T47D (cell line): ENCODE measurements at places on chromosomes 11 and 22.
A peak's percentile ranks its signal among the peaks of the same experiment; 100 is the strongest.

DNA sequence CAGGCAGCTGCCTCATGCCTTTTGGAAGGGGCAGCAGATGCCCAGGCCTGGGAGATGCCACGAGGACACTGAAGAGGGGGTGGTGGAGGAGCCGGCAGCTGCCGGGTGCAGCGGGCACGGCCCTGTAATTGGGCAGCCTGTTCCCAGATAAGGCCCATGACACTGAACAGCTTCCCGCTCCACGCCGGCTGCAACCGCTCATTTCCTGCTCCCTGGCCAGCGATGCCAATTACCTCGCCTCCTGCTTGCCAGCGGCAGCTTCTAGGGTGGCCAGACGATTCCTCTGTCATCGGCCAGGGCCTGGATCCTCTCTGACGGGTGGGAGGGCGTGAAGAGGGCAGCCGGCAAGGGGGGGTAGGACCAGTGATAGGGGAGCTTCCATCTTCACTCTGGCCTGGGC, 22.8 kb downstream of the FLRT1 start:
- DNase-seq, result no peak

GRCh38 chr11:81839976-81840375, 893.7 kb downstream of the FAM181B start:
- no peak for DNase-seq

DNA sequence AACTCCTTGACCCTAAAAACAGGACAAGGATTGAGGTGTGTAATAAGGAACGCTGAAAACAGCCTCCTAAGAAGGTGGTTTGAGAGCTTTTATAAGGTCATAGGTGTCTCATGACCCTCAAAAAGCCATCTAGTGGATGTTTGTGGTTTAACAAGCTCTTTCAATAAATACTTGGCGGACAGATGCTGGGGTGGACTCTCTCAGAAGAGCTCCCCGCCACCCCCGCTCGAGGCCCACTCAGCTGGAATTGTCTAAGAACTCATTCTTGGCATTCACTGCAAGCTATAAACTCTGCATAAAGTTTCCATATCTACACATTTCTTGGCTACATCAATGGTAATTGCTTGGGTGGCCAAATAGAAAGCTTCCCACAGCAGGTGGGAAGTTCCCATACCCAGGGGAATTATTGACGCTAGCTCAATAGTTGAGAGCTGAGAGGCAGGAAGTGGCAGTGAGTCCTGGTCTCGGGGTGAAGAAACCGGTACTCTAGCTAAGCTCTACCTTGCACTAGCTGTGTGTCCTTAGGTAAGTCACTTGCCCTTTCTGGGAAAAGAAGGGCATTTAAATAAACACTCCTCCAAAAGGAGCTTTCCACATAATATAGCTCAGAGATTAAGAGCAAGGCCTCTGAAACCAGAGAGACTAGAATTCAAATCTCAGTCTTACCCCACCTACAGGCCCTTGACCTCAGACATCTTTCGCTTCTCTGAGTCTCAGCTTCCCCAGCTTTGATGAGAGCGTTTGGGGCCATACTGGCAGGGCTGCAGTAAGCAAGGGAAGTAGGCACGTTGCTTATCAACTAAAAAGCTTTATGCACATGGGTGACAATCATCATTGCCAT, 6.4 kb downstream of the MS4A15 start:
- DNase-seq, result peak; percentile 73

GRCh38 chr11:5684646-5685362, at the start of gene TRIM5:
Gene TRIM5 (minus strand): TSS chr11:5685074. CDS start chr11:5680177, 4,897 bp downstream.
- DNase-seq, result peak; percentile 83

DNA sequence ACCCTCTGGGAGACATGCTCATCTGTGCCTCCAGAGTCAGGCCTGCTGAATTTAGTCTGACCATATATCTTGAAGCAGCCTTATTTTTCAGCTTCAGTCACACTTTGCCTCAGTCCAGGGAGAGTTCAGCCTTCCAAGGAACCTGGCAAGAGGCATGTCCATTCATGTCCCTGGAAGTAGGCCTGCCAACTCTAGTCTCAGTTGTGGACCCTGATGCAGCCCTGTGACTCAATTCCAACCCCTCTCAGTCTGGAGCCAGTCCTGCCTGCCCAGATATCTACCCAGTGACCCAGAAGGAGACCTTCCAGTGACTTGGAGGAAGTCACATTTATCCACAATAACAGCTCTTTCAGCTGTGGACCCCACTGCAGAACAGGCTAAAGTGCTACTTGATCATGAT, 566.6 kb downstream of the TMEM135 start:
- no peak for DNase-seq

DNA sequence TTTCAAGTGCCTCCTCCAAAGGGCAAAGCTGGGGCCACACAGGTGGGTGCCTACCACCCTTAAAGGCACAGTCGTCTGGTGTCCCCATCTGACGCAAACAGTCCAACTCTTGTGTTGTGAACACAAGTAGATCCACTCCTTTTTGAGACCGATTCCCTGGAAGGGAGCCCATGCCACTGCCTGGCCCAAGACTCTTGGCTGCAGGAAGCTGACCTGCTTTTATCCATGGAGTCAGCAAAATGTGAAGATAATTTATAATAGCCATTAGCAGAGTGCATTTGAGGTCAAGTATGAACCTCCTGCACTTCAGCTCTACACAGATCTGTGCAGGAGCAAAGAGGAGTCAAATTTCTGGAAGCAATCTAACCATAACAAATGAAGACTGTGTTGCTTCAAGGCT, 68.5 kb downstream of the ADM start:
- no peak for DNase-seq

DNA sequence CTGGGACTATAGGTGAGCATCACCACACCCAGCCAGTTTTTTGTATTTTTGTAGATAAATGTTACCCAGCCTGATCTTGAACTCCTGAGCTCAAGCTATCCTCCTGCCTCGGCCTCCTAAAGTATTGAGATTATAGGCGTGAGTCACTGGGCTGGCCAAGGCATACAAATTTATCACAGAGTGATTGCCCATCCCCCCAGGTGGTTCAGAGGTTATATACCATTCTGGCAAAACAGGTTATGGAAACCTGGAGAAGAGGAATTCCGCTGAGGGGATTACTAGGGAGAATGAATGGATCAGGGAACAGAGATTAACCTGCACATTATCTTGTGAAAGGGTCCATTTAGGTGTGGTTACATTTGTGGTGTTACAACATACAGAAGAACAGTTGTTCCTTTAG, 8.1 kb downstream of the ATG13 start:
- no peak for DNase-seq

- DNase-seq, result no peak
Measured at GRCh38 chr11:90204832-90205646, 17.8 kb downstream of the CHORDC1 start.

DNA sequence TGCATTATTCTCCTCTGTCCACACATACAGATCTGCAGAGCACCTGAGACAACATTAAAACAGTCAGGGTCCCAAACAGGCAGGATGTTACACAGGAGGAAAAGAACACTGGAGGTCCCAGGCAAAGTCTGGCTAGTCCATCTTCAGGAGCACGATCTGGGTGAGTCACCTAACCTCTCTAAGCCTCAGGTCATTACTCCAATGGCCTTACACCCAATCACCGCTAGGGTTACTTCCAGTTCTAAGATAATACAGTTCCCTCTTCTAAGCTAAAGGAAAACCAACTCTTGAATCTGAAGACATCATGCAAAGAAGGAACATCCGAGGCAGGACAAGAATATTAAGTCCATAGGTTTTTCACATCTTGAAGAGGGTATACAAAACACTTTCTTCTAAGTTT, 24.5 kb downstream of the ASCC2 start:
- no peak for DNase-seq

DNA sequence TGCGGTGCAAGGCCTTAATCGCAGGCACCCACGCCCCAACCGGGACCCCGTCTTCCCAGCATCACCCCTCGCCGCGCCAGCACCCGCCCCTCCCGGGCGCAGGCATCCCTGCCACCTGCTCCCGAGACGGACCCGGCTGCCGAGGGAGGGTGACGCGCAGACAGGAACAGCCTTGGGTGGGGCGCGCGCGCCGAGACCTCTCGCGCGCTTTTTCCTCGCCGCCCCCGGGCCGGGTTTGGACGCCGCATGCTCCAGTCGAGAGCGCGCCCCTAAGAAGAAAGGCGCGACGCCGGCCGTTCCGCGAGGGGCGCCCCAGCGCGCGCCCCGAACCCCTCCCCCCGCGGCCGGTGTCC, 504 bp downstream of the CFL1 start:
- DNase-seq, result no peak

DNA sequence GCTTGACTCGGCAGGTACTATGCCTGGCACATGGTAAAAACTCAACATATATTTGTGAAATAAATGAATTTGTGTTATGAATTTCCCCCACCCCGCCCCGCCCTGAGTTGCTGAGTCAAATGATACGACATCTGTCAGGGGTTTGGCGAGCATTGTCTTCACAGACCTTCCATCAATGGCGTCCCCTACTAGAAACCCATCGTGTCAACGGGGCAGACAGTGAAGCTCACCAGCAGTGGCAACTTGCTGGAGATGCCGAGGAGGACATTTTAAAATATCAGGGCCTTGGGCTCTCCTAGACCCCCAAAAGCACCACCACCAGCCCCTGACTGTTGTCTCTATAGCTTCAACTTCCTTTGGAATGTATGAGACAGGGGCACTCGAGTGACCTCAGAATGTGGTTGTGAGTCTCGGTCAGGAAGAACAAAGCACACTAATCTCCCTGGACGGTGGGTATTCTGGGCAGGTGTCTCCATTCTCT, 761 bp upstream of the NXF1 start:
- DNase-seq, result no peak
